GDM1 (cell line): ENCODE measurements at places on chromosomes 16 and 17.

GRCh38 chr16:58187092-58187491 lies 10.8 kb downstream of the CSNK2A2 start:
- DNase-seq = no peak

DNA sequence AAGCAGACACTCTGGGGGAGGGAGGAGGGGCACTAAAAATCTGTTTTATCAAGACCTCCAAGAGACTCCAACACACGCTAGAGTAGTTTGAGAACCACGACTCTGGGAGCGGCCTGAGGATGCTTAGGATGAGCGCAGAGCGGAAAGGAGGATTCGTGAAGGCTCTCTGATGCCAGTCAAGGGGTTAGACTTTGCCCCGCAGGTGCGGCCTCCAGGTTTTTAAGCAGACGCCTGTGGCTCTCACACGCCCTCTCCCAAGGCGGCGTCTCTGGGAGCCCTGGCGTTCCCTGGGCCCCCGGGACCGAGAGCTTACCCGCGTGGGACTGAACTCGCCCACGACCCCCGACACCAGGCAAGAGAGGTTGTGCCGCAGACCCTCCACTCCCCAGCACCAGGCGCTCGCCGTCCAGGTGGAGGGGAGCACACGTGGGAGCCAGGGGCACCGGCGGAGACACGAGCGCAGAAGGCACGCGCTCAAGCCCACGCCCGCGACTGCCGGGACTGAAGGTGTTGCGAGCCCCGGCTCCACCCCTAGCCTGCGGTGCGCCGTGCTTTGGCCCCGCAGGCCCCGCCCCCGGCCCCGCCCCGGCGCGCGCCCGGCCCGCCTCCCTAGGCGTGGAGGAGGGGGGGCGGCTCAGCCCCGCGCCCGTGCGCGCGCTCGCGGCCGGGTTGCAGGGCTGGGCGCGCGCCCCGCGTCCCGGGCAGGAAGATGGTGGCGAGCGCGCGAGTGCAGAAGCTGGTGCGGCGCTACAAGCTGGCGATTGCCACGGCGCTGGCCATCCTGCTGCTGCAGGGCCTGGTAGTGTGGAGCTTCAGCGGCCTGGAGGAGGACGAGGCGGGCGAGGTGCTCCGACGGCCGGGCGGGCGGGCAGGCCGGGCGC lies at the start of gene XYLT2:
Gene XYLT2, plus strand, starts transcription at position 695 of the 881 bp plus-strand sequence. Its CDS starts 15 bp downstream, at position 710.
- peak; percentile 81 for DNase-seq

GRCh38 chr17:10648381-10648780 lies 8.7 kb downstream of the MYH3 start:
- DNase-seq = no peak

GRCh38 chr17:55883149-55883548 lies 132.3 kb downstream of the PCTP start:
- no peak for DNase-seq

- DNase-seq = no peak
Measured at GRCh38 chr16:15798671-15799070, 58.2 kb downstream of the MYH11 start.

- no peak for DNase-seq
Measured at GRCh38 chr16:5006348-5007193, 27.2 kb downstream of the NAGPA start.

- no peak for DNase-seq
Measured at GRCh38 chr16:67163164-67163998, 1.2 kb upstream of the HSF4 start.

- no peak for DNase-seq
Measured at GRCh38 chr16:88059701-88060386, 108.6 kb downstream of the BANP start.
